ENCODE measurements at places on chromosomes 7 and 10.

- DNase-seq: no peak
Observed at GRCh38 chr7:44983742-44984477, 5.1 kb upstream of the MYO1G start.

DNA sequence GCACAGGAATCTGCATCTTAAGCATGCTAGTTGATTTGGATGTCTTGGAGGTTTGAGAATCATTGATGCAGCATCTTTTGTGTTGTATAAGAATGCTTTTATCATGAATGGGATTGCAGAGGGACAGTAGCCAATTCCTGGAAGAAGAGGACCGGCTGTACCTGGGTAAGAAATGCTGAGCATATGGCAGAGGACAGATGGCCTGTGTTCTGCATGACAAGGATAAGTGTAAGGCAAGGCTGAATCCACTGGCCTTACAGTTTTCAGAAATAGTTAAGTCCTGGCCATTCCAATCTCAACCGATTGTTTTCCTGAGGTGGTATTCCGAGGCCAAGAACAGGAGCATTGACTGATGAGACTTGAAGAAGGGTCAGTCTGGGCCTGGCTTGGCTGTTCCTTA lies 24.4 kb upstream of the KBTBD2 start:
- no peak for DNase-seq

- no peak for DNase-seq
Observed at GRCh38 chr7:42105554-42106358, 131.3 kb downstream of the GLI3 start.

- DNase-seq: no peak
Observed at GRCh38 chr10:26491934-26492333, 53.8 kb downstream of the APBB1IP start.

- no peak for DNase-seq
Observed at GRCh38 chr10:86538547-86538946, 17.0 kb upstream of the WAPL start.

- DNase-seq: no peak
Observed at GRCh38 chr10:103284170-103284569, 7.2 kb downstream of the INA start.

GRCh38 chr7:4792537-4793126 lies 17.2 kb downstream of the AP5Z1 start:
- DNase-seq: peak; percentile 22

DNA sequence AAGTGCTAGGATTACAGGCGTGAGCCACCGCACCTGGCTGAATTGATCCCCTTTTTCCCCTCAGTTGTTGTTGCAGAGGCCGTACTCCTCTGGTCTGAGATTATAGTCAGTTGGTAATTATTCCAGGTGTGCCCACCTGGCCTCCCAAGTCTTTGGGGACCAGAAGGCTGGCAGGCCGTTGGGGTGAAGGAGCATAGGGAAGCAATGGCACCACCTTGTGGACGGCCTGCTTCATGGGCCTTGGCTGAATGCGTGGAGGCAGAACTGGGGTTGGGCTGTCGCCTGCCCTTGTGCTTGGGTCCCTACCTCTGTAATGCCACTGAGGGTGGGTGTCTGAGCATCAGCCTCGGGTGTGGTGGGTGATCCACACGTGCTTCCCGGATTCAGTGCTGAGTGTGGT lies 125.7 kb downstream of the RGS10 start:
- DNase-seq: peak; percentile 52

DNA sequence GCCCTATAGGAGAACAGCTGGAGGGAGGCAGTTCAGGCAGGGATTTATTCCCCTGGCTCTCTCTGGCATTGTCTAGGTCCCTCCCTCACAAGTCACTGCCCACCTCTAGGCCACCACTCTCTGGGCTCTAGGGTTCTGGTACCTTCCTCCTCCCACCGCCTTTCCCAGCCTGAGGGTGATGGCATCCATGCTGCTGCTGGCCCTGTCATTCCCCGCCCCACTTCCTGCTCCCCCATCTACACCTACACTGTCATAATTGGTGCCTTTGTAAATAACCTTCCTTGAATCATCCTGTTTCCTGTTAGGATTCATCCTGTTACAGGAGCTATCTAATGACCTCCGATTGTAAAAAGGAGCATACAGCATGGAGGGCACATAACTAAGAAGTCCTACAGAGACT lies 303.3 kb upstream of the COBL start:
- no peak for DNase-seq

DNA sequence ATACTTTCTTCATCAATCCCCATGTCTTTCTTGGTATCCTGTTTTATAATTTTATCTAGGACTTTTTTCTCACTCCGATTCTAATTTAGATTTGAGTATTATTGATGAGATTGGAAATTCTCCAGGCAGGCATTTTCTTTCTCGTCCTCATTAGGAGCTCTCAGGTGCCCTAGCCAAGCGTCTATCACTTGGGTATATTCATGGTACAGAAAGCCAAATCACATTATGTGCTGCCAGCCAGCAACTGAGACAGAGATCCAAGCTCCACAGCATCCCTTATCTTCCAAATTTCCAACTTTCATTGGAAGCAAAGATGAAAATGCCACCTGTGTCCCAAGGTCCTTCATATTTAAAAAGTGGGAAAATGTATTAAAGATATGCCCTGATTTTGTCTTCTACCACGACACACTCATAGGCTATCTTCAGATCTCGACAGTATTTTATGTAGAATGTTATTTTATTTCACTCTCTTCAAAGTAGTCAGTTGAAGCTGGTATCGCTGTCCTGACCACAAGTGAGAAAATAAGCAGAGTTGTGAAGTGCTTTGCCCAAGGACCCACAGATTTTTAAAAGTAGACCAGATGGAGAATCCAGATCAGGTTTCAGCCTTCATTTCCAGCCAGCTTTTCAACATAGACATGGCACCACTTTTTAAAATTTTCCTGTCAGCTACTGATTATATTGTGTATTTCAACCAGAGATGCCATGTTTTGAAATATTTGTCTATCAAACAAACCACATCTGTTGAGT lies 773.4 kb downstream of the CNTNAP2 start:
- no peak for DNase-seq

DNA sequence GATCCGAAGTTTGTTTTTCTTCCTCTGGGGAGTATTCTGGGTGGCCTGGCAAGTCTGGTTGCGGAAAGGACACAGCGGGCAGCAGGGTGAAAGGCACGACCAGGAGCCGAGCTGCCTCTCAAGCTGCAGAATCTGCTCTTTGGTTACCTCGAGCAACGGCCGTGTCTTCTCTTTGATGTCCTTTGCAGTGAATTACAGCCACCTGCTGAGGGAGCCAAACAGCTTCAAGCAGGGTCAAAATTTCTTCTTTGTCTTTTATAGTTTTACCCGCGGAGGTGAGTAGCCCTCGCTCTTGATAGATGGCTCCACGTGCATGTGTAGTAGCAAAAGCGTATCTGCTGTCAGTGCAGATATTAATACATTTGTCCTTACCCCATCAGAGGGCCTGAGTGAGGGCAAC lies 177.3 kb upstream of the MBL2 start:
- DNase-seq: no peak

DNA sequence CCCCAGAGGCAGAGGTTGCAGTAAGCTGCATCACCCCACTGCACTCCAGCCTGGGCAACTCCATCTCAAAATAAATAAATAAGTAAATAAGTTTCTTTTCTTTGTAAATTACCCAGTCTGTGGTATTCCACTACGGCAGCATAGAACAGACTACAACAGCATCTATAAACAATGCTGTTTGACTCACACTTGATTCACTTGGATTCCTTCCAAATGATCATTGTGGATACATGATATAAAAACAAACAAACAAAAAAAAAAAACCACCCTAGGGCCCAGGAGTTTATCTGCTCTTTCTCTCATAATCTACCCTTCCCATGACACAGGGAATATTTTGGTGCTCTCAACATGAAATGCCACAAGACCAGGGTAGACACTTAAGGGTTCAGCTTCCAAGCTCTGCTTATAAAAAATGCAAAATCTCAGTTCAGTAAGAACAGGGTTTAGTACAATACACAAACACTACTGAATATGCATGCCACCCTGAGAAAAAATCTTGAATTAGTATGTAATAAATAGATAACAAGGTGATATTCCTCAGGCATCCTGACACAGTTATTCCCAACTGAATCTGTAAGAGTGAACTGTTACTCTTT lies 200.9 kb downstream of the FAM107B start:
- DNase-seq: no peak

- no peak for DNase-seq
Observed at GRCh38 chr10:99682752-99683151, 23.4 kb downstream of the ENTPD7 start.

DNA sequence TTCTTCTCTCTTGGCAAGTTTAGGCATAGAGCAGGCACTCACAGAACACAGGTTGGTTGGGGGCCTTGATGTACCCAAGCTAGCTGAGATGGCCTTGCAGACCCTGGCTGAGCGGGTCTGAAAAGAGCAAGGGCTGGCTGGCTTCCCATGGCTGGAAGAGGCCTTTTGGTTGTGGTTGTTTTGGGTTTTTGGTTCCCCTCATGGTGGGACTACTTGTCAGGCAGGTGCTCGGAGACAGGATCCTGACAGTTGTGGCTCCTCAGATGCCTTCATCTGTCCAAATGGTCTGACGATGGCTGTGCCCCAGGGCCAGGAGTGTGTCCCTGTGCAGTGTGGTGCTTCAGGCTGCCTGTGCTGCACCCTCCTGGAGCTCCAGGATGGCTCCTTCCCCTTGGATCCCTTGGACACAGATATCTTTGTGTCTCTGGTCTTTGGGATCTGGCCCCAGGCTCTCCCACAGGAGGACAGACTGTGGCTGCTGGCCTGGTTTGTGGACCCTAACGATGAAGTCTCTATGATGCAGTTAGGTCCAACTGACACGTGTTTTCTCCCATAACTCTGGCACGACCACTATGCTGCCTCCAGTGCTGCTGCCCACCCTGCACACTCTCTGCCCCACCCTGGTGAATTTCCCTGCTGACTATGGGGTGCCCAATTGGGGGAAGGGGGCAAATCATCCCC lies 321.5 kb upstream of the ZNF32 start:
- no peak for DNase-seq

DNA sequence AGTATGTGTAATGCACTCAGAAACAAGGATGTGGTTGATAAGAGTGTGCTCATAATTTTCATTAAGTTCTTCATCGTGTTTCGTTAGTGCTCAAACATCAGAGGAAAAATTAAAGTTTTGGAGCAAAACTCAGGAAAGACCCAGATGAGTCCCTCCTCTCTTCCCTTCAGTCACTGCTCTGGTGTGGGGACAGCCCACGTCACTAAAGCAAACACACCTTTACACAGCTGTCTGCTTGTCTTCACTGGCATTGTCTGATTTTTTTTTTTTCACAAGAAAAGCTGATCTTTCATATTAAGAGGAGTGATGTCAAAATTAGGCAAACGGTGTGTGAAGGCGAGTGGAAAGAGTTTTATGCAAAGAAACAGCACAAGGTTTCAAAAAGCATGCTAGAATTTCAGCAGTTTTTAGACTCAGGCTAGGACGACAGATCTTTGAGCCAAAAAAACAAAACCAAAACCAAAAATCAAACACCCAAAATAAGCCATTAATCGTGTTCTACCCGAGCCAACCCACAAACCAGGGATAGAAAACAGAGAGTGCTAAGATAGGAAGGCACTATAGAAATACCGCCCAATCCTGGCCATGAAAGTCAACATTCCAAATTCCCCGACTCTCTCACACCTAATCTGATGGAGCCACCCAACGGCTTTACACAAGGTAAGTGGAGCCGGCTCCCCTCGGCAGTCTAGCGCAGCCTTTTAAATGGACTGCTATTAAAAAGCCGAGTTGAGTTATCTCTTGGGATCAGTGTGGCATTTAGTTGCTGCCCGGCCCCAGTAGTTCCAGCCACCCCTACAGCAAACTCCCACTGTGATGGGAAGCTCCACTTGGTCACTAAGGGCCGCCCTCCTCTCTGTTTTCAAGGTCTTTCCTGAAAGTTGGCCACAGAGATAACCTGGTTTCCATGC lies 27.9 kb upstream of the GATA3 start:
- DNase-seq: no peak

DNA sequence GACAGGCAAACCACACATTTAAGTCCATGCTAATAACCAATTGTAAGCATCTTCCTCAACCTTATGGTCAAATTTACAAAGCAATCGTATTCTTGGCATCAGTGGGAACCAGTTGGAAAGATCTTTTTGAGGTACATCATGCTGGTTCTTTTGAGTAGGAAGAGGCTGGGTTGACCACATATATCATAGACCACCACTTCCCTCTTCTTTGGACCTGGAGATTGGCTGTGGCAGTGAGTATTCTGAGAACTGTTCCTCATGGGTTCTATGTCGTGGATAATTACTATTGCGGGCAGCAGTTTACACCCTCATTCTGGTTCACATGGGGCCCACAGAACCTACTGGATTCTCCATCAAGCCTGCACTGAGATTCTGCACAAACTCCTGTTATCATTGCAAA lies 35.5 kb upstream of the C1GALT1 start:
- DNase-seq: no peak

- no peak for DNase-seq
Observed at GRCh38 chr7:114715907-114716306, 206.0 kb upstream of the MDFIC start.

- no peak for DNase-seq
Observed at GRCh38 chr10:125158601-125159485, 1.5 kb downstream of the CTBP2 start.

DNA sequence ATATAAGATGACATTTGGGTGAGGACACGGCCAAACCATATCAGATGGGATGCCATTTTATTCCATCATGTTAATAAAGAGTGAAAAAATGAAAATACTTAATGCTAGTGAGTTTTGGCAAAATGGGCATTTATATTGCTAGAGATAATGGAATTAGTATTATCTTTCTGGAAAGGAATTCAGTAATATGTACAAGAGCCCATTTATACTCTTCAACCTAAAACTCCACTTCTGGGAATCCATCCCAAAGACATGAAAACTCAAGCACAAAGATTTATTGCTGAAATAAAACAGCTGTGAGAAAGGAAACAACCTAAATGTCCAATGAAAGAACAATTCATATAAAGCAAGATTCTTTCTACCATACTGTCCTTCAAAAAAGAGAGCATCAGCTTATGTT lies 96.0 kb upstream of the TMEM168 start:
- no peak for DNase-seq

- no peak for DNase-seq
Observed at GRCh38 chr7:151856098-151856497, 20.8 kb downstream of the PRKAG2 start.

DNA sequence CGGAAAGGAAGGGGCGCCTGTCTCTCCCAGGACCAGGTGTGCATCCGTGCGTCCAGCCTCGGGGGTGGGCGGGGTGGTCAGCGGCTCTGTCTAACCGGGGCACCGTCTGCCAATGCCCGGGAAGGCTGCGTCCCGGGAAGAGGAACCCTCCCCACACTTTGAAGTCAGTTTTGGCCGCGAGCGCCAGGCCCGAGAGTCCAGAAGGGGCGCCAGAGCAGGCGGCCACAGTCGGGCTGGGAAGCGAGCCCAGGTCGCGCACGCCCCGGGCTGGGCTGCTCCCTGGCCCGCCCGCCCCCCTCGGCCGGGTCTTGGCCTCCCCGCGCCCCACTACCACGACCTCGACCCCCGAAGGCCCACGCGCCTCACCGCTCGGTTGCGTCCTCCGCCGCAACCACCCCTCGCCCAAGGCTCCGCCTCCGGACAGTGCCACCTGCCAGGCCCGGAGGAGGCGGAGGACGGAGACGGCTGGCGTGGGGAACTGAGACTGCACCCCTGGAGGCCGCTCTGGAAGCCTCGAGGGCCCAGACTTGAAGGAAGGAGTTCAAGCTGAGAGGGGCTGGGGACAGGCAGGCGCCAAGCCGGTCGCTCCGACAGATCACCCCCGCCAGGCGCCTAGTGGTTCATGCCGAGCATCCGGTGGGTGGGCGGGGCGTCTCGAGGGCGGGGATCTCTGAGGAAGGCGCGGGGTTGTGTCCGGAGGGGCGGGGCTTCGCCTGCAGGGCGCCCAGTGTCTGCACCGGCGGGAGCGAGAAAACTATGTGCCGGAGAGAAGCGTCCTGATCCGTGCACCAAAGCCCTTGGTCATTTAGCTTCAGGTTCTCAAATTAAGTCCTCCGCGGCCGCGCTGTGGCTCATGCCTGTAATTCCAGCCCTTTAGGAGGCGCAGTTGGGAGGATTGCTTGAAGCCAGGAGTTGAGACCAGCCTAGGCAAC lies at the start of gene BRAT1:
TSS of gene BRAT1 (minus strand) at position 404 of the 932 bp plus-strand sequence. CDS start 1,093 bp downstream, outside the sequence.
- DNase-seq: peak; percentile 96

Measured in CD8-positive, alpha-beta memory T cell (primary cell).